ENCODE measurements at places on chromosomes 12 and 14. TPM values are rescaled to one million over a fixed set of nuclear protein-coding genes. Genes with fewer than 3 reads are reported as not detected.

Gene KLRG1
- total RNA-seq: 5.8 TPM

DNA sequence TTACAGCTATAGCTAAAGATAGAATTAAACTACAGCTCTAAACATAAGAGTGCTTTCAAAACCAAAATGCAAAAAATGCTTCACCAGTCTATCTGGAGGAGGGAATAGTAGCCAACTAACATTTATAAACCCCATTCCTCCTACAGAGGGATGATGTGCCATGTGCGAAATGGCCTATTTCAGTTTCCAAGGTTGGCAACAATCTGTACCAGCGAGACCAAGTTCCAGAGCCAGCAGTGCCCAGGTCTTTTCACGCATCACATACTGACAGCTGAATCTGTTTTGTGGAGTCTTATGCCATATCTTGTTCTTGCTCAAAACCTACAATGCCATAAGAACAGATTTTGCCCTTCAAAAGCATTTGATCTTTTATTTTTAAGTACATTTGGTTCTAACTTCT lies 24.5 kb downstream of the NELL2 start:
- DNase-seq: no peak

Gene GPR68
- total RNA-seq: 0.16 TPM

GRCh38 chr12:8985213-8985754 lies 4.1 kb upstream of the KLRG1 start:
- DNase-seq: no peak

Gene SAMD15
- total RNA-seq: 0.08 TPM

Gene KRT79
- not detected for total RNA-seq

DNA sequence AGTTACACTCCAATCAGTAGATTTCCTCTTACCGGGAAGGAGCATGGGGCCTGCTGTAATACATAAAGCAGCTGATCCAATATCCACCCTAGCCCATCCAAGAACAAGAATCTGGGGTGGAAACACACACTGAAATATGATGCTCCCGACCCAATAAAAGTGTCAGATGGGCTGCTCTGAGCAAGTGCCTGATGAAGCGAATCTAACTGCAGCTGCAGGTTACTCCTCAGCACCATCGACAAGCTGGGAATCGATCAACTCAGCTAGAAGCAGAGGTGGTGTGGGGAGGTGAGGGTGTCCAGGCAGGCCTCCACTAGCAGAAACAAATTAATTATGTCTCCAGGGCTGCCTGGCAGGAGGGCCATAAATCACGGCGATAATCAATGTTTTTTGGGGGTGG lies 64.0 kb upstream of the WSCD2 start:
- no peak for DNase-seq

Gene CCDC196
- not detected for total RNA-seq

- no peak for DNase-seq
Observed at GRCh38 chr14:95426116-95426475, 90.4 kb downstream of the SYNE3 start.

DNA sequence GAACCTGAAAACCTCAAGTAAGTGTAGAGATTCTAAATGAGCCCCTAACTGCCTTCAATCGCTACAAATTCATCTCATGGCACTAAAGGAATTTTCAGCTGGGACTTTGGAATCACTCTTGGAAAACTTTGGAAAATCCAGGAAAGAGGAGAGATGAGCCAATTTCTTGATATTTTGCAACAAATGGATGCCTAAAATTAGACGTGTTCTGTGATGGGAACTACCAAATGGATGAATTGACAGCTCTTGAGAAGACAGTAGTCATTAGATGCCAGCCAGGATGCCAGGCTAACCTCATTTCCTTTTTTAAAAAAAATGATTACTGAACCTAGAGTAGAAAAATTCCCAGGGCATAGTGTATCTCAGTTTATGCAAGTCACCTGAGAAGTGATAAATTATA lies 78.3 kb downstream of the NPAS3 start:
- no peak for DNase-seq

DNA sequence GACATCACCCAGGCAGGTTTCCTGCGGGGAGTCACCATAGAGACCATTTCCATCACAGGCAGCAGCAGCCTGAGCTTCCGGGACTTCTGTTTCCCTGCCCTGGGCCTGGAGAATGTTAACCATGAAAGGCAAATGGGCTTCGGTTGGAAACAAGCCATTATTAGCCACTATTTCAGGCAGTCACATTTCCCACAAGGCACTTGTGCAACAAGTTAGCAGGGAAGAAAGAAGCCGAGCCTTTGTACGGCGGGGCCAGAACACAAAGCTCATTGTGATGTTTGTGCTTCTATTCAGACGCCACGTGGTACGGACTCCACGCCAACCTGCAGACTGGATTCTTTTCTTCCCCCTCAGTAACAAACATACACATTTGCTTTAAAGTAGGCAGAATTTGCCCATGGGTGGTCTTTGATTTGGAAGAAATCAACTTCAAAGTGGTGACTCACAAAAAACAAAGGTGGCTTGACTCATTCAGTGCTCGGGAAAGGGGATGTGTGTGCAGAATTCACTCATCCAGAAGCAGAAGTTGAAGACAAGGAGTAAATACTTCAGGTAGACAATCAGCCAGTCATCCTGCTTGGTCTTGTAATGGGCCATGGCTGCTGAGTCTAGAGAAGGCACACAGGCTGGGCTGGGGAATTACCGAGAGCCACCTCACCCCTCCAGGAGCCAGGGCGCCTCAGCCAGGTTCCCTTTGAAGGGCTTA lies 154.2 kb upstream of the PRMT8 start:
- no peak for DNase-seq

Gene PRICKLE1
- total RNA-seq: 14.5 TPM

Gene BTBD6
- total RNA-seq: 48.8 TPM

DNA sequence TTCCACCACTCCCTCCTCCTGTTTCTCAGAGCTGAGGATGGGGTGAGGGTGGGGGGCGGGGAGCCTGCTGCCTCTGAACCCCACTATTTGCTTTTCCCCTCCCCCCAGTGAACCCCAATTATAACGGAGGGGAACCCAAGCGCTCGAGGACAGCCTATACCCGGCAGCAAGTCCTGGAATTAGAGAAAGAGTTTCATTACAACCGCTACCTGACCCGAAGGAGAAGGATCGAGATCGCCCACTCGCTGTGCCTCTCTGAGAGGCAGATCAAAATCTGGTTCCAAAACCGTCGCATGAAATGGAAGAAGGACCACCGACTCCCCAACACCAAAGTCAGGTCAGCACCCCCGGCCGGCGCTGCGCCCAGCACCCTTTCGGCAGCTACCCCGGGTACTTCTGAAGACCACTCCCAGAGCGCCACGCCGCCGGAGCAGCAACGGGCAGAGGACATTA lies 1.1 kb downstream of the HOXC4 start:
- DNase-seq: no peak

DNA sequence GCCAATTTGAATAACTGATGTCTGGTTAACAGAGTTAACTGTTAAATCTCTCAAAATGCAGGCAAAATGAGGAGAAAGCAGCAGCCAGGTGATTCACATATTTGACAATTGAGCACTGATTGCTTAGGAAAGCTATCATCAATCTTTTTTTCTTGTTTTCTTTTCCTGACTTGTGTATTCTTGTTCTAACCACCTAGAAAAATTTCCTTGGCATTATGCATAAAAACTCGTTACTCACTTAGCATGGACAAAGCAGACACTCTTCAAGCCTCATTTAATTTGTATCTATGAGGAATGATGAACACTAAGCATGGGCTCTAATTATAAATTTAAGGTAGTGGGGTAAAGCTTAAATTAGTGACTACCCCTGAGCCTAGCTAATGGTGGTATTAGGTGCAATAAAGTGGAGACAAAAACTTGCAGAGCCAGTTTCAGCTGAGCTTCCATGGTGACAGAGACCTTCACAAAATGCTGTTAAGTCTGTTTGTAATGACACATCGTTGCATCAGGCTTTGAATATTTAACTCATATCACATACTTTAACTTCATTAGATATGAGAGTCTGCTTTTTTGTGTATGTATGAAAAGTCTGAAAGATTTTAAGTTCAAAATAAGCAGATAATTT lies 52.0 kb downstream of the RASSF9 start:
- no peak for DNase-seq

- DNase-seq: no peak
Observed at GRCh38 chr12:16062611-16063010, 151.5 kb downstream of the DERA start.

DNA sequence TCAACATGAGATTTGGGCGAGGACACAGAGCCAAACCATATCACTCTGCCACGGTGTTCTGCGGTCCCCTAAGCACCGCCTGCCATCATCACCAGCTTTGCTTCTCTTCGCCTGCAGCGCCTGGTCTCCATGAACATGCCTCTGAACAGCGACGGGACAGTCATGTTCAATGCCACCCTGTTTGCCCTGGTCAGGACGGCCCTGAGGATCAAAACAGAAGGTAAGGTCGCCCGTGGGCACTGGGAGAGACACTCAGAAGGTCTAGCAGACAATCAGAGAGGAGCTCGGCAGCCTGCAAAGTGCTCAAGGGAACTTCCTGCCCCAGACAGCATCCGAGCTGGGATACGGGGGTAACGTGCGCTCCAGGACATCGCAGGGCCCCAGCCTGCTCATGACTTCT lies 126.0 kb upstream of the FKBP4 start:
- DNase-seq: no peak

Gene ZC2HC1C
- 11.4 TPM for total RNA-seq

Gene NPFF
- total RNA-seq: not detected

GRCh38 chr14:95216008-95216407 lies 58.7 kb upstream of the DICER1 start:
- DNase-seq: no peak

DNA sequence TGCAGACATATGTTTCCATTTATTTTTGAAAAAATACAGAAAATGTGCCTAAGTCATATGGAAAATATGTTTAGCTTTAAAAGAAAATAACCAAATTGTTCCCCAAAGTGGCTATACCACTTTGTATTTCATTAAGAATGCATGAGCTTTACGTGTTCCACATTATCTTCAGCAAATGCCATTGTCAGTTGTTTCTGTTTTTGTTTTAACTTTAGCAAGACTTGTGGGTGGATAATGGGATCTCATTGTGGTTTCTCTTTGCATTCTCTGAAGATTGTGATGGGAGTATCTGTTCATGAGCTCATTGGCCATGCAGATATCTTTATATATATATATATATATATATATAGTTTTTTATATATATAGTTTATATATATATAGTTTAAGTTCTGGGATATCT lies 181.5 kb downstream of the CCER1 start:
- DNase-seq: no peak
